Hippocampal formation (tissue), 2 donors: ENCODE measurements at places on chromosomes 1 and 21.

DNA sequence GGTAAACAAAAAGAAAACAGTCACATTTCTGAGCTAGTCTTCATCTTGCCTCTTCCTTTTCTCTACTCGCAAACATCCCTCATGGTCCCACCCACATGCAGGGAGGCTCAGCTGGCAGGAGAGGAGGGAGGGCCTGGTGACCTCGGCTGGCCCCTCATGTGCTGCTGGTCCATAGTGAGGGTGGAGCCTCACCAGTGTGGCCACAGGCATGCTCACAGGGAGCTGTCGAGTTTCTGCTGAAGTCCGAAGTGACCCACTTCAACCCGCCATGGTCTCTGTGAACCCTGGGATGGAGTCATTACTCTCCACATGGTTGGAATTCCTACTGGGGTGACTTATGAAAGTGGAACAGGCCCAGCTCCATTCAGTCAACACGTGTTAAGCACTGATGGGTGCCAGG lies 253.4 kb downstream of the RHOU start:
- DNase-seq, result no peak

GRCh38 chr1:246825557-246826175 lies 101.5 kb downstream of the SCCPDH start:
- DNase-seq, result no peak

DNA sequence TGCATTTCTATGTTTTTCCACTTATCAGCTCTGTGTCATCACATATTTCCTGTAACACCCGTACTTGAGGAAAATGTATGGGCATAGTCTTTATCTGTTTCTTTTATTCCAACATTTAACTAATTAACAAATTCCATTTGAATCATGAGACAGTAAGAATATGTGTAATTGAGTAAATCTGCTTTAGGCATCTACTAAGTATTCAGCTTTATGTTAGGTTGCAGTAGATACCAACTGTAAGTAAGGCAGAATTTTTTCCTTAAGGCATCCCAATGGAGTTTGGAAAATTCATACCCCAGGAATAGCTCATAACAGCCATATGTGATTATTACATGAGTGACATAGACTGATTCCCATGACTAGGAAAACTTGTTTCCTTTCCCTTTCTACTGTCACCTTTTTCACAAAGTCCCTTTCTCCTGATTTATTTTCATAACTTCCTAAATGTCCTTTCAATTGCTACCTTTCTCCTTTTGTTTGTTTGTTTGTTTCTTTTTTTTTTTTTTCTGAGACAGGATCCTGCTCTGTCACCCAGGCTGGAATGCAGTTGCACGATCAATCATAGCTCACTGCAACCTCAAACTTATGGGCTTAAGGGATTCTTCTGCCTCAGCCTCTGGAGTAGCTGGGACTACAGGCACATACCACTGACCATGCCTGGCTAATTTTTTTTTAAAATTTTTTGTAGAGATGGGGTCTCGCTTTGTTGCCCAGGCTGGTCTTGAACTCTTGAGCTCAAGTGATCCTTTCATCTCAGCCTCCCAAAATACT lies 59.8 kb upstream of the CACYBP start:
- no peak for DNase-seq

GRCh38 chr1:58529284-58529683 lies 17.2 kb downstream of the OMA1 start:
- no peak for DNase-seq
